ENCODE measurements at places on chromosomes 3 and 15. TPM values are rescaled to one million over a fixed set of nuclear protein-coding genes. Genes with fewer than 3 reads are reported as not detected.

GRCh38 chr3:129485721-129486663 lies 42.4 kb upstream of the RHO start:
- DNase-seq, result peak; percentile 35

GRCh38 chr3:180402471-180403073 lies 199.4 kb upstream of the TTC14 start:
- DNase-seq, result no peak

DNA sequence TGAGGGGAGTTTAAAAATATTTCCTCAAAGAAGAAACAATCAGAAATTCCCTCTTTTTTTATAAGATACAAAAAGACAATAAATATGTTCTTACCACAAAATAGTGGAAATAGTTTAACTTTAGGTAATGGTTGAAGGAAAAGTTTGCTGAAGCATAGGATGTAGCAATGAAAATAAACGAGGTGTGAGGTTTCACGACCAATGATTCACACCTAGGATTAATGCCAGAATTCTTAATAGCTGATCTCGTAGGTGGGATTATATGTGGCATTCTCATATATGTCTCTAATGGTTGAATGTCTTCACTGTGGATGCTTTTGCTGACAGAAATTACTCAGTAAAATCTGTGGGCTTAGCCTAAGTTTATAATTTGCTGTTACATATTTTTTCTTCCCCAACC lies 467.7 kb downstream of the FGF12 start:
- no peak for DNase-seq

DNA sequence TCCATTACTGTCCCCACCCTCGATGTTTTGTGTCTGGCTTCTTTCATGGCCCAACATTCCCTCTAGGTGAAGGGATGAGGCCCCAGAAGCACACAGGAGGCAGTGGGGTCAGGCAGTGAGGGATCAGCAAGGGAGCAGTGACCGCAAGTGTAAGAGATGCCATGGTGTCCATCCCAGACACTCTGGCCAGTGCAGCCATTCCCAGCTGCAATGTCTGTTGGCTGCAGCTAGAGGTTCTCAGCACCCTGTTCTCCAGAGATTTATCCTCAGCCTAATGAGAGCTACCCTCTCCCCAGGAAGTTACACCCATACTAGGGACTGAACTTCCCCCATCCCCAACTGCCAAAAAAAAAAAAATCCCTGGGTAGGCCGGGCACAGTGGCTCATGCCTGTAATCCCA lies 40.2 kb downstream of the TRANK1 start:
- no peak for DNase-seq

GRCh38 chr15:71232411-71232810 lies 117.1 kb downstream of the THSD4 start:
- no peak for DNase-seq

- DNase-seq, result no peak
Observed at GRCh38 chr15:68525815-68526214, 53.0 kb upstream of the CORO2B start.

DNA sequence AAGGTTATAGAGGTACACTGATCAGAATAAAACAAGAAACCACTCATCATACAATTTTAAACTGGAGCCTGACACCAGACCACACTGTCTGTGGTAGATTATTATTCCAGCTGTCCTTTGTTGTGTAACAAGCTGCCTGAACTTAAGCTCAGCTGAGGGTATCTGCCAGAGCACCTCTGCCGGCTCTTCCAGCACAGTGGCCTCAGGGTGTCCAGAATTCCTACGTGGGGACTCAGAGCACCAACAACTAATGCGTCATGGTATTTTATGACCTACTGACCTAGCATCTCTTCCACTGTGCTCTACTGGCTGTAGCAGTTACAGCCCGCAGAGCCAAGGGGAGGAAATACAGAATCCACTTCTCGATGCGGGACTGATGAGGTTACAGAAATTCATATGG lies 15.6 kb upstream of the RAF1 start:
- DNase-seq, result no peak

- DNase-seq, result no peak
Observed at GRCh38 chr3:140823106-140823505, 118.5 kb upstream of the SLC25A36 start.

GRCh38 chr15:55277116-55277564 lies 12.5 kb downstream of the RAB27A start:
- no peak for DNase-seq

GRCh38 chr3:175005881-175006280 lies 146.7 kb downstream of the NAALADL2 start:
- DNase-seq, result no peak

DNA sequence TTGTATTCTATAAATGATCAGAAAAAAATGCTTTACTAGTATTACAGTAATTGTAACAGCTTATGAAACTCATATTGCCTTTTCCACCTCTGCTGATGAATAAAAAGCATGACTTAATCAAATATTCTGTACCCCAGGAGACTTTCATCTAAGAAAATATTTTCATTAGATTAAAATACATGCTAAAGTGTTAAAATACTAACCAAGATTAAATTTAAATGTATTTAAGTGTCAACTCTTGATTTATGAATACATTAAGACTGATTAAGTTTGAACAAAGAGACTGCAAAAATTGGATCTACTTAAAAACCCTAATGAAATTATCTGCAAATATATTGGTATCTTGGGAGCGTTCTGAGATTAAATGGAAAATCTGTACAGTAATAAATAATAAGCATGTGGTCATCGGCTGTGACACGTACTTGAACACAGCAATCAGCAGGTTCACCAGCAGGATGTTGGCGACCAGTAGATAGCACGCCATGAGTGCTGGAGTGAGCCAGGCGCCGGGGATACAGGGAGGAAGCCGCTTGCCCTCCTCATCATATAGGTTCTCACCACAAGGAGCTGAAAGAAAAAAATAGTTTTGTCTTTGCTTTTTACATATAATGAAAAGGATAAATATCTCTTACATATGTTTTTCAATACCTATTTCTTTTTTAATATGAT lies 36.6 kb upstream of the MTMR10 start:
- no peak for DNase-seq

DNA sequence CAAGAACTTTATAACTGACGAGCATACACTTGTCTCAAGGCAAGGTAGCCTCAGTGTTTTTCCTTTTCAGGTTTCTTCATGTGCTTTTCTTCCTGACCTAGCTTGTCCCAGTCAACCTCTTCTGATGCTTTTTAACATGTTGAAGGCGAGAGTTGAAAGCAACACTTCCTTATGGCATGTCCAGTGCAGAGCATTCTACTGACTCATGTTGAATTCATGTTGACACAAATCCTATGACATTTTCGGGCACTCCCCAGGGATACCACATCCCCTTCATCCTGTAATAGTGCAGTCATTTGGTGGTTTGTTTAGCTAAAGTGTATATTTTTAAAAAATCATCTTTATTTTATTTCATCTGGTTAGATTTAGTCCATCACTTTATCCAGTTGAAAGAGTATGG lies 75.9 kb upstream of the CBLB start:
- no peak for DNase-seq

NOX5 gene
- under 0.01 TPM for total RNA-seq

GREM1 gene
- total RNA-seq, result 3.4 TPM

CFAP92 gene
- total RNA-seq, result 2.2 TPM

TGM5 gene
- not detected for total RNA-seq

Data from occipital lobe (tissue), 3 donors.